ENCODE measurements at places on chromosomes 7 and 10.

- DNase-seq: no peak
- H3K4me3 ChIP-seq: no peak overlapping the region
- no peaks in the 10 kb centered on the region for H3K27me3 ChIP-seq
- no peaks in the 10 kb centered on the region for H3K36me3 ChIP-seq
- no peaks in the 10 kb centered on the region for H3K4me1 ChIP-seq
Observed at GRCh38 chr10:10110844-10111490, 906.7 kb upstream of the CELF2 start.

- H3K4me3 ChIP-seq: no peak overlapping the region
- DNase-seq: no peak
- H3K27ac ChIP-seq: no peak overlapping the region
- peaks cover 5% of the 10 kb centered on the region for H3K4me1 ChIP-seq
Observed at GRCh38 chr10:48251152-48251524, 23.4 kb downstream of the FRMPD2 start.

DNA sequence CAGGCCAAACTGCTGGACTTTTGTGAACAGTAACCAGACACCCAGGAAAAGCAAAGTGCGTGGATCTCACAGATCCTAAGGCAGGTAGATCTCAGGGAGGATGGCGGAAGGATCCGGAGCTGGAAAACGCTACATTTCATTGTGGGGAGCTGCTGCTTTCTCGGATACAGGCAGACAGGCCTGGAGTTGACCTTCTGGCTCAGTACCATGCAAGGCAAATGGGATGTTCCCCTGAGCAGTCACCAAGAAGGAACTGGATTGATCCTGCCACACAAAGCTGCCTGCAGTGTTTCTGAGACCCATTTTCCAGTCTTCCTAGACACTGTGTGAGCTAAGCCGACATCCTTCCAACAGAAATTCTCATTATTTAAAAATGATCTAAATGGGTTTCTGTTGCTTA, 65.5 kb downstream of the ZRANB1 start:
- no peaks in the 10 kb centered on the region for H3K36me3 ChIP-seq
- no peak overlapping the region for H3K4me3 ChIP-seq
- no peak overlapping the region for H3K27ac ChIP-seq
- no peak for DNase-seq
- no peaks in the 10 kb centered on the region for H3K4me1 ChIP-seq
- H3K27me3 ChIP-seq: peaks cover 9% of the 10 kb centered on the region

DNA sequence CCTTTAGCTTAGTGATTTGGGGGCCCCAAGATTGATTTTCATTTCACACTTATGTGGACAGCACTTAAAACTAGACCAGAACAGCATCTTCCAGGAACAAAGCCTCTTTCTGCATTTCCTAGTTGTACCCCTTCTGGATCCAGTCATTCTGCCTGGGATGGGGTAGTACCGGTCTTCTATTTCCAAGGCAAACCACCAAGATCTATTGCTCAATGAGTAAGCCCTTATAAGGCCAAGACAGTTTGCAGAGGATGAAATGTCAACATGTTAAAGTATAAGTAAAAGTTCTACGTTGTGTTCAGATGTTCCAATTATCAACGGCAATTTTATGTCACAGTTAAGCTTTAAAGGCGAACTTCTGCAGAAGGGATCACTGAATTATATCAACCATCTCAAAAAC, 106.9 kb upstream of the ZNF746 start:
- no peak for DNase-seq
- no peak overlapping the region for H3K4me3 ChIP-seq
- H3K4me1 ChIP-seq: peaks cover 25% of the 10 kb centered on the region
- H3K27ac ChIP-seq: no peak overlapping the region
- H3K36me3 ChIP-seq: peaks cover 86% of the 10 kb centered on the region

DNA sequence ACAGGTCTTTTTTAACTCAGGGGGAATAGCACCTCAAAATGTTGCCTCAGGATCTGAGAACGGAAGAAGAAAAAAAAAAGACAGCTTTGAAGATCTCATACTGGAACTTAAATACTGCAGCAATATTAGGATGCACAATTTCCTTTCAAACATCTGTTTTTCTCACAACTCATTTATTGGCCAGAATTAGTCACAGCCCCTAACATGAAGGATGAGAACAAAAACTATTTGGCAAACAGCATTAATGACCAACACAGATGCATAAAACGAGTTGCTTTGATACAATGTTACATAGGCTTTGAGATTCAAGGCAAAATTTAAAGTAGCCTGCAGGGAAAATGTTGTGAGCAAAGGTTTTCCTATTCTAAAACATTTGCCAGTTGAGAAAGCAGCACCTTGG, 36.5 kb downstream of the JMJD1C start:
- peaks cover 13% of the 10 kb centered on the region for H3K4me1 ChIP-seq
- H3K27me3 ChIP-seq: no peaks in the 10 kb centered on the region
- H3K36me3 ChIP-seq: peaks cover 4% of the 10 kb centered on the region
- no peak overlapping the region for H3K27ac ChIP-seq
- no peak for DNase-seq

DNA sequence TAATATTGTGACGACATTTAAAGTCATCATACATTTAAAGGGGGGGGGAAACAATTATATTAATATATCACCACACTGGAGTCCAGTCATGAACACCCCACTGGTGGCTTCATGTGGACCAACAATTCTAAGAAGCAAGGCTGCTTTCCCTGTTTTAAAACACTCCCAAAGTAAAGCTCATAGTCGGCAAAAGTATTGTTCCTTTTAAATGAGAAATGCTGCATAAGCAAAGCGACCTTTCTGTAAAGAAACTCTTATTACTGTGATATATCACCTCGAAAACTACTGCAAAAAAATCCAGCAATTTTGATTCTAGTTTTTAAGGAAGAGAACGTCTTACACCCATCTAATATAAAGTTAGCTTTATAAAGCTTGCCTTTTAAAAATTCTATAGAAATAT, 112.8 kb downstream of the DOCK4 start:
- no peak overlapping the region for H3K27ac ChIP-seq
- H3K4me3 ChIP-seq: no peak overlapping the region
- peaks cover 2% of the 10 kb centered on the region for H3K27me3 ChIP-seq
- H3K4me1 ChIP-seq: no peaks in the 10 kb centered on the region
- H3K36me3 ChIP-seq: no peaks in the 10 kb centered on the region
- no peak for DNase-seq

DNA sequence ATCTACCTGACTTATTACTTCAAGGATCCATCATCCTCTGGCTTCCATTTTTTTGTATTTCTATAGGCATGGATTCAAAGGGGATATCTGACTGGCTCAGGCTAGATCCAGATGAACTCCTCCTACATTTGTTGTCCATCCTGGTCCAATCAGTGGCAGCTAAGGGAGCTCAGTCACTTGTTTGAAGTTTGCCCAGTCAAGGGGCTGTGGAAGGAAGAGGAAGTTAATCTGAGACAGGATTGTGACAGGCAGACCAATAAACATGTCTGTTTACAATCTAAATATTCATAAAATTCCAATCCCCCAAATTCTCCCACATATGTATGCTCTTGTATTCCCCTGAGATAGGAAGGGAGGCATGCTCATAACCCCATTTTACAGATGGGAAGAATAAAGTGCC, 48.7 kb downstream of the CAV1 start:
- H3K27ac ChIP-seq: no peak overlapping the region
- H3K4me1 ChIP-seq: peaks cover 17% of the 10 kb centered on the region
- peaks cover 17% of the 10 kb centered on the region for H3K27me3 ChIP-seq
- H3K36me3 ChIP-seq: no peaks in the 10 kb centered on the region
- no peak for DNase-seq

DNA sequence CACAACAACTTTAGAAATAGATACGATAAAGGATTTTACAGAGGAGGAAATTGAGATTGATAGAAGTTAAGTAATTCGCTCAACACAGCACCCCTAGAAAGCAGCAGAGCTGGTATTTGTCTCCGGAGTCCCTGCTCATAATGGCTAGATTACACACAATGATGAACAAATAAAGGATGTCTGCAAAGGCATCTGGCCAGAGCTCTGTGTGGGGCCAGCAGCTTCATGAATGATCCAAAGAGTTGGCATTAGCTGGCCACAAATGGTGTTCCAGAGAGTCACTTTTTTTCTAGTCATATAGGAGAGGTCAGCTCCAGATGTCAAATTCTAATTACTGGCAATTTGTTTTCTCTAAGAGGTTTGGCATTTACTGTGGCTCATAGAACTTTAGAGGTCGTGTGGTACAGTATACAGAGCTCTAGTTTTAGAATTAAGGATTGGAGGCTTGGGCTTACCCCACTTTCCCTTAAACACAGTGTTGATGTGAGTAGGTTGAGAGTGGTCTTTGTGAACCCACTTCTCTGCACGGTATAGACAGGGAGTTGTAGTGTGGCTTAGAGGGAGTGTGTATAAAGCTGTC, 186.2 kb downstream of the BICC1 start:
- H3K27ac ChIP-seq: no peak overlapping the region
- no peak overlapping the region for H3K4me3 ChIP-seq
- no peaks in the 10 kb centered on the region for H3K27me3 ChIP-seq

GRCh38 chr10:14144451-14144850, 186.3 kb downstream of the FRMD4A start:
- DNase-seq: no peak
- H3K36me3 ChIP-seq: no peaks in the 10 kb centered on the region
- H3K27me3 ChIP-seq: peaks cover 3% of the 10 kb centered on the region
- H3K4me3 ChIP-seq: no peak overlapping the region

- H3K27ac ChIP-seq: peak overlapping the region; percentile 53
- no peak overlapping the region for H3K4me3 ChIP-seq
- no peaks in the 10 kb centered on the region for H3K27me3 ChIP-seq
- peaks cover 25% of the 10 kb centered on the region for H3K36me3 ChIP-seq
- DNase-seq: no peak
- H3K4me1 ChIP-seq: peaks cover 44% of the 10 kb centered on the region
Observed at GRCh38 chr7:134742688-134743350, 36.6 kb upstream of the CALD1 start.

DNA sequence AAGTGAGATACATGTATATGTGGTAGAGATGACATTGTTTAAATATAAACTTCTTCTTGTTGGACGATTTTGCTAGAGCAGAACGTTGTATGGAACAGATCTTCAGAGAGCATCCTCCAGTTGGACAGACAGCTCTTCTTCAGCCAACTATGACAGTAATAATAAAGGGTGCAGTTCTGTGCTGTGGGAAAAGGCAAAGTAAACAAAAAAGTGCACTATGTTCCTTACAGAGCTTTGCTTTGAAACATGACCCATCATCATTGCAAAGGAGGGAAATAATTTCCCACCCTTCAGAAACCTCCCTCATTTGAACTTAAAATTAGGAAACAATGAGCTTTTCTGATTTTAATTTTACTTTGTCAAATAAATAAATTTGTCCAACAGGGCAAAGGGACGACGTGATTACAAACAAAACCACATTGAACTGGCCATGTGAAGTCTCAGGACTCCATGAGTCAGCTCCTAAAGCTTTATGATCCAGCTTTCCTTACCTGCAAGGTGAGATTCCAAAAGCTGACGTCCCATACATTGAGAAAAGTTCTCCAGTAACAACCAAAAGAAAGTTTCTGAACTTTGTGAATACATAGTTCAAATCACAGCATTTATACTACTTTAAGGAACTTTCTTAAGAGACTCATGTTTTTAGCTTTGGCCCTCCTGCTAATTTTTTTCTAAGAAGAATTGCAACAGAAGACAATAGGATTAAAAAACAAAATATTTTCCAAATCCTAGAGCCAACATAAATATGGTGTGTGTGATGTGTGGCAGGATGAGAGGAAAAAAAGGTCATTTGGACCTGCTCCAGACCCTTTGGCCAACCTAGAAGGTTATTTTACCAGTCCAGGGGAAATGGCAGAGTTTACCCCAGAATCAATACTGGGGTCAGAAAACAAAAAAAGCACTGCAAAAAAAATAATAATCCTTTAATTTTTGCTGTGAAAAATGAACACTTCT, 565.4 kb upstream of the NRP1 start:
- no peak overlapping the region for H3K4me3 ChIP-seq
- no peaks in the 10 kb centered on the region for H3K4me1 ChIP-seq
- H3K27ac ChIP-seq: no peak overlapping the region

DNA sequence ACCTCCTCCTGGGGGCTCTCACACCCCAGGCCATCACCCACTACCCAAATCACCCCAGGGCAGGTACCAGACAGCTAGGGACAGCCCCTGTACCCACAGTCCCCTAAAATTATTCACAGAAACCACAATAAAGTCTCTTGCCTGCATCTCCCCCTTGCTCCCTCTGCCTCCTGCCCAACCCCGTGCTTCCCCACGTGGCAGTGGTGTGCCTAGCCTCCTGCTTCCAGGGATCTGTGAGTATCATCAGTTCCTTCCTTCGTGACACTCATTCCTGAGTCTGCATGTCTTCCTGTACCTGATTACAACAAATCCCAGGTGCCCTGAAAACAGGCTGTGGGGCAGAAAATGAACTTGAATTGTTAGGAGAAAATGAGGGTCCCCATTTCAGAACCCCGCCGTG, 61.5 kb downstream of the PRKAG2 start:
- H3K27ac ChIP-seq: no peak overlapping the region
- peaks cover 6% of the 10 kb centered on the region for H3K4me1 ChIP-seq
- no peak overlapping the region for H3K4me3 ChIP-seq
- H3K27me3 ChIP-seq: no peaks in the 10 kb centered on the region

GRCh38 chr10:113683300-113683699, 3.6 kb downstream of the CASP7 start:
- H3K4me3 ChIP-seq: no peak overlapping the region
- H3K4me1 ChIP-seq: peaks cover 54% of the 10 kb centered on the region
- H3K27me3 ChIP-seq: no peaks in the 10 kb centered on the region
- H3K27ac ChIP-seq: no peak overlapping the region

DNA sequence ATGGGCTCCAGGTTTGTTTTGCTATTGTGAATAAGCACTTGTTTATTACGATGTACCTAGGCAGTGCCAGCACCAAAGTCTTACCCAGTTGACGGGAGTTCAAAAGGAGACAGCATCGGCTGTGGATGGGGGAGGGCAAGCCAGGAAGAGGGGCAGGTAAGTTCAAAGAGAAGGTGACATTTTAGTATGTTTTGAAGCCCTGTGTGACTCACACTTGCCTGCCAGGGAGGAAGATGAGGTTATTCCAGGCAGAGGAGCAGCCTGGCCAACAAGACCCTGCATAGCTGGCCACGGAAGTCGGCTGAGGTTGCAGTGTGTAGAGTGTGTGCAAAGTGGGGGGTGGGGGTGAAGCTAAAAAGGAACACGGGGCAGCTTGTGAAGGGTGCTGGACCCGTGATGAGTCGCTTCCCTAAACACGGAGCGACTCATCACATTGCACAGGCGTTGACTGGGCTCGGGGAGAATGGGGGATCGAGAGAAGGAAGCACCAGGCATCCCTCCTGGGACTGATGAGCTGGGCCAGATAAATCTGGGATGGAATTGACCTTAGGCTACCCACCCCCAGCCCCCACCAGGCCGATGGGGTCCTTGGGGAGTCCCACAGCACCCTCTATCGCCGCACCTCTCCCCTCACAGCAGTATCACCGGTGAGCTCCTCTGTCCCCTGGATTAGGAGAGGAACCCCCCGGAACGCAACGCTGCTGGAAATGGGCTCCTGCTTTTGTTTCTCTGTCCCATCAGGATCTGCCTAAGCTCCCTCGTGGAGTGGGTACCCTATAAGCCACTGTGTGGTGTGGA, 97.9 kb upstream of the IKZF1 start:
- peak overlapping the region; percentile 58 for H3K4me3 ChIP-seq
- peak overlapping the region; percentile 94 for H3K27ac ChIP-seq
- DNase-seq: peak; percentile 50
- H3K36me3 ChIP-seq: peaks cover 3% of the 10 kb centered on the region

Data from activated T-helper 2 cell treated with anti-CD3 and anti-CD28 coated beads, Interferon-gamma antibody, Interleukin-2, Interleukin-4, amounts not matched to agents 10 μg/mL and 5 μg/mL and 100 μg/mL, durations not matched to agents 14 hours and 24 hours and 36 hours (primary cell).